Left renal pelvis (tissue), 4 donors: ENCODE measurements at places on chromosomes 16 and 17. TPM values are rescaled to one million over a fixed set of nuclear protein-coding genes. Genes with fewer than 3 reads are reported as not detected.

DNA sequence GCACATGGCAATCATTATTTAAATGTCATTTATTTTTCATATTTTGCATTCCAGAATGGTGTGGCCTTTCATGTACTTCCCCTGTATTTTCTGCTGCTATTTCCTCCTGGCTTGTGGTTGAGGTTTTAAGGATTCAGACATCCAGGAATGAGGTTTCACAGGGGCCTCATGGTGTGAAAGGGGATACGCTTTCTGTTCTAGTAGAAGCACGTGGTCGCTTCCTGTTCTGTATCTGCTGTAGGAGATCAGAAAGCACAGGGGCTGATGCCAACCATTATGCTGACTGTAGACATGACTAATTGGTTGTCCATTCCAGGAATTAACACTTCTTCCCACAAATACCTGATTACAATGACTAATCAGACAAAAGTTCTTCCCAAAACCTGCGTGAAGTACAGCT is 405.9 kb downstream of the SHISA9 start:
- DNase-seq, result no peak

- DNase-seq, result no peak
These were observed 5.2 kb upstream of the APRT start for GRCh38 chr16:88816736-88817535.

The C1QTNF8 gene
- not detected for polyA plus RNA-seq

GRCh38 chr16:50311891-50312501 is 45.6 kb downstream of the ADCY7 start:
- DNase-seq, result no peak

GRCh38 chr16:4375717-4376116 is 4.1 kb downstream of the VASN start:
- DNase-seq, result no peak

- DNase-seq, result no peak
These were observed 374.6 kb upstream of the HSBP1 start for GRCh38 chr16:83433201-83433600.

GRCh38 chr16:17552351-17552750 is 81.6 kb upstream of the XYLT1 start:
- DNase-seq, result no peak

The OR3A3 gene
- polyA plus RNA-seq, result not detected

The TEN1 gene
- 32.3 TPM for polyA plus RNA-seq

GRCh38 chr16:86542756-86543750 is 12.0 kb downstream of the MTHFSD start:
- DNase-seq, result no peak

The SLX1A gene
- 8.4 TPM for polyA plus RNA-seq

The KRTAP1-5 gene
- polyA plus RNA-seq, result not detected

DNA sequence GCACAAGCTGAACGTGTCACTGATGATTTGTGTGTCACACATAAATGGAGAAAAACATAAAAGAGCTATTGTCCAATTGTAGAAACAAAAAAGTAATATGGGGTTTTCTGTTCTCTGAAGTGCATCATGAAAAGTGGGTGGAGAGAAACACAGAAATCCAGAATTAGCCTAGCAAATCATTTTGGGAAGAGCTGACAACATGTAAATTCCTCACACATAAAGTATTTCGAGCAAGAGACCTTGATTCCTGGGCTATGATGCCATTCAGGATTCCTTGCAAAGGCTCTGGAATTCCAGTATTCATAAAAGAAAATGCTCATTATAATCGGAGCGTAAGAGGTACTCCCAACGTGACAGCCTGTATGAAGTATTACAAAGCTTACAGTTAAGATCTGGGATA is 1.1 kb downstream of the DCUN1D3 start:
- no peak for DNase-seq

The SCRN2 gene
- polyA plus RNA-seq, result 31.4 TPM
